NCI-H748 treated with DMSO at 0.1 percent for 48 hours (cell line): ENCODE measurements at places on chromosomes 13 and 19.

GRCh38 chr13:45711951-45712350 lies 9.8 kb downstream of the CBY2 start:
- DNase-seq = no peak

DNA sequence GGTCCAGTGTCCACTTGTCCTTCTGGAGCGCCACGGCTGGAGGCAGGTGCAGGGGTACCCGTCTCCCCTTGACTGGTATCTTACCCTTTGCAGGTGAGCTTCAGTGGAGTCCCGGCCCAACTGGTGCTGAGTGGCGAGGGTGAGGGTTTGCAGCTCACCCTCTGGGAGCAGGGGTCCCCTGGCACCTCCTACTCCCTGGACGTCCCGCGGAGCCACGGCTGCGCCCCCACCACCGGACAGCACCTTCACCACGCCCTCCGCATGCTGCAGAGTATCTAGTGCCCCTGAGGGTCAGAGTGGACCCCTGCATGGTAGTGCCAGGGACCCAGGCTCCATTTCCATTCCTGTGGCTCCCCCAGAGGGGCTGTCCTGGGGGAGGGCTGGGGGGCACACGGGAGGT lies 11.1 kb downstream of the PLK5 start:
- no peak for DNase-seq

- no peak for DNase-seq
Observed at GRCh38 chr19:34824686-34825085, 51.7 kb upstream of the ZNF599 start.

GRCh38 chr19:17784201-17785008 lies 10.5 kb upstream of the B3GNT3 start:
- no peak for DNase-seq

DNA sequence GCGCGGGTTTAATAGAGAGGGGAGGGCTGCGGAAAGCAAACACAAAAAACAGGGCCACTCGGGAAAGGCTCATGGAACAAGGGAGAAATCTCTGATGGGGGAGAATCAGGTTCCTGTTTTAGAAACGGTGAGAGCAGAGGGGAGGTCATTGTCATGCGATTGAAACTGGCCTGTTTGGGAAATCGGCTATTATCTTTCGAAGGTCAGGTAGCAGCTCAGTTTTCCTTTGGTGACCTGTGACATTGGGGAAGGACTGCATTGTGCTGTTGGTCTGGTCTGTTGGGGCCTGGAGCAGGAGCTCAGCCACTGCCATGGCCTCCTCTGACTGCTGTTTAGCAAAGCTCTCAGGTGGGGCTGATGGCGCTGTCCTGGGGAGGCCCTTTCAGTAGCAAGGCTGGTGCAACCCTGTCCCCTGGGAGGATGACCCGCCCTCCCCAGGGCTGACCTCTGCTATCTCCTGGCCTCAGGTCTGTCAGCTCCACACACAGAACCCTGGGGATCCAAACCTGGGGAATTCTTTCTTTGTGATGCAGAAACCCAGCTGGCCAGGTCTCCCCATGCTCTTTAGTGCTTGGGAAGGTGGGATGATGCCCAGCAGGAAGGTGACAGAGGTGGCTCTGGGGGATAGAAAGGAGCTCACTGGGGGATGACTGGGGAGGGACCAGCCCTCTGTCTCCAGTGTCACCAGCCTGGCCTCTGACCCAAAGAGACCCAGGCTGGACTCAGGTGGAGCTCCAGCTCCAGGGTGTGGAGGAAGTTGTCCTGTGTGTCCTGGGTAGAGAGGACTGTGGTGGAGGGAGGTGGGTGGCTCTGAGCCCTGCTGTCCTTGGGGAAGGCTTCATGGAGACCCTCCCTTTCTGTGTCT lies 21.2 kb upstream of the CD177 start:
- DNase-seq = no peak

DNA sequence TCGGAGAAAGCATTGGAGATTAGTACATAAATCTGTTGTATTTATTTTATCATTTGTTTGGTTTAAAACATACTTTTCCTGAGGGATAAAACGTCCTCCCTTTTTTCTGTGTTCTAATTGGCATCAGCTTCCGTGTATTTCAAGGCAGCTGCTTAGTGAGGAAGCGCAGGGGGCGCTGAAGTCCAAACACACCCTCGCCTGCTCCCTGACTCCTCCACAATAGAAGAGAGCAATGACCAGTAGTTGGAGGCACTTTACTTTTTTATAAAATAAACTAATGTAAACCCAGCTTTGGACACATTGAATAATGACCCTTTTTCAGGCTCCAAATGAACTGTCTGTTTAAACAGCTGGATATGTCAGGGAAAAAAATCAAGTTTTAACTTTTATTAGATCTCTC lies 79.9 kb downstream of the RNASEH2B start:
- peak; percentile 63 for DNase-seq

- DNase-seq = no peak
Observed at GRCh38 chr19:11578258-11579142, 1.1 kb upstream of the ACP5 start.

DNA sequence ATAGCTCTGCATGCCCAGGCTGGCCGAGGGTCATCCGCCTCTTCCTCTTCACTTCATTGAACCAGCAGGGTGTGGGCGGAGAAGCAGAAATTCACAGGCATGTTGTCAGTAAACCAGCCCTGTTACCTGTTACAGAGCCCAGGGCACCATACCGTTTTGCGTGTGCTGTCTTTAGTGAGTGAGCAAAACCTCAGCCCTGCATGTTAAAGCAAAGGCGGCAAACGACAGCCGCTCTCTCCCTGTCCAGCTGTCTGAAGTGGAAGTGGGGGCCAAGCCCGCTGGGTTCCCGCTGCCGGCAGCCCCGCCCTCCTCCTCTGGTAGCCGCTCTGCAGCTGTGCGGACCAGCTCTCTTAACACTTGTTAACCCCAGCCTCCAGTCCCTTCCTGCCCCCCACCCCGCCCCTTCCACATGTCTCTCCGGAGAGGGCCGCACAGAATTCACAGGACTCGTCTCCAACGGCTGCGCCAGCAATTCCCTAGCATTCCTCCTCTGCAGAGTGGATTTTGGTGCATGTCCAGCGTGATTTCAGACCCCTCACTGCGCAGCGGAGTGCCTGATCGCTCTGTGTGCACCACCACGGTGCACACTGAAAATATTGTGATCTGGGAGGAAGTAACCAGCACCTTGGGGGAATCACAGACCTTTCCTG lies 12.7 kb downstream of the KLHL26 start:
- no peak for DNase-seq

DNA sequence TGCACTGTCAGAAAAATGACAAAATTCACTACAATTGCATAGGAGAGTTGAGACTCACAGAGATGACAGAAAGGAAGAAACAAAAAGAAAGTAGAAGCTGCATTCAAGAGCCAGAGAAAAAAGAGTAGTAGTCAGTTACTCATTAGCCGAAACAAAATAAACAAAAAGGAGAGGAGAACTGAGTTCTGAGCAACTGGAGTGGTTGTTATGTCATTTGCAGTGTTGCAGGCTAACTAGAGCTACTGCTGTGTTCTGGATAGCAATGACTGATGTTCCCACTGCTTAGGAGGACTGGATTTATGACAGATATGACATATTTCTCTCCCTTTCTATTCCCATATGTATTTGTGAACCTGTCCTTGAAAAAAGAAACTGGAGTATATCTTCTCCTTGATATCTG lies 482.6 kb downstream of the RFC3 start:
- DNase-seq = no peak

GRCh38 chr19:30799865-30800755 lies 427.9 kb downstream of the ZNF536 start:
- DNase-seq = peak; percentile 12

DNA sequence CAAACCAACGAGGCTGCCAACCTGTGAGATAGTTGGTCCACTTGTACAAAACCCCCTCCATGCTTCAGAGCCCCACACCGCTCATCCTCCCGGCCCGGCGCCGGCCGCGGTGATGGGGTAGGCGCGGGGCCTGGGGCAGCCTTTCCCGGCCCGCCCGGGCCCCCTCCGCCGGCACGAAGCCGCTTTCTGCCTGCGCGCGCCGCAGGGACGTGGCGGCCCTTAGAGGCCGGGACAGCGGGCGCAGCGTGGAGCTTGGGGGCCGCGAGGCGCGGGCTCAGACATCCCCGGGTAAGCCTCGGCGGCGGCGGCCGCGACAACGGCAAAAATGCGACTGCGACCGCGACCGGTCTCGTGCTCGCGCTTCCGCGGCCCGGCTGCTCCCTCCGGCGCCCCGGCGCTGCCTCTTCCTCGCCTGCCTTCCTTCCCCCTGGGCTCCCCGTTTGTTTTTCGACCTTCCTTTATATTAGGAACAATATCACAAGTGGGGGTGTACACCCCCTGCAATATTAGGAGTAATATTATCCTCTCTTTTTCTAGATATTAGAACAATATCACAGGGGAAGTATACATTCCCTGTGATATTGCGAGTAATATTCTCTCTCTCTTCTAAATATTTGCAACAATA lies 53.9 kb upstream of the CEACAM21 start:
- no peak for DNase-seq

GRCh38 chr13:51838240-51838846 lies 6.6 kb downstream of the TMEM272 start:
- DNase-seq = no peak

DNA sequence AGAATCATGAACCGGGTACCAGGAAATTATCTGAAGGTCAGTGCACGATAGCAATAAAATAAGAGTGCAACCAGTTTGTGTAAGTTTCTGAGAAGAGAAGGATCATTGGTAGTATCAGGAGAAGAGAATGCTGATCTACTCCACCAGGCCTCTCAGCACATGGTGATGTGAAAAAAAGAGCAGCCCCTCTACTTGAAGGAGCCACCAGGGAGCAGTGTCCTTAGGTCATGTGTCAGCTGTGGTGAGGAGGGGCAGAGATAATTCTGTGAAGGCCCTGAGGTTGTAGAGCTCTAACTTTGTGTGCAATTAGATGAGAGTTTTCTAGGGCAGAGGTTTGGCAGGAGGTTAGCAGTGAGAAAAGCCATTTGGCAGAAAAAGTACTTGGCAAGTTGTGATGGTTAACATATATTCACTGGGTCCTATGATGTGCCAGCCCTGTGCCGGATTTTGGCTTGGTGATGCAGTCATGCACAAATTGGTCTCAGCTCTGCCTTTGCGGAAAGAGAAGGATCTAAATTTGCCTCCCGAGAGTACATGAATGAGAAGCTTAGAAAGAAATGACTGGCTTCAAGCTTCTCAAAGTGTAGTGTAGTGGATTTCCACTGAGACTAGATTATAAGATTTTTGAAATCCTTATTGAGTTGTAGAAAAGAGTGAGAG lies 19.2 kb upstream of the ZC3H13 start:
- no peak for DNase-seq

DNA sequence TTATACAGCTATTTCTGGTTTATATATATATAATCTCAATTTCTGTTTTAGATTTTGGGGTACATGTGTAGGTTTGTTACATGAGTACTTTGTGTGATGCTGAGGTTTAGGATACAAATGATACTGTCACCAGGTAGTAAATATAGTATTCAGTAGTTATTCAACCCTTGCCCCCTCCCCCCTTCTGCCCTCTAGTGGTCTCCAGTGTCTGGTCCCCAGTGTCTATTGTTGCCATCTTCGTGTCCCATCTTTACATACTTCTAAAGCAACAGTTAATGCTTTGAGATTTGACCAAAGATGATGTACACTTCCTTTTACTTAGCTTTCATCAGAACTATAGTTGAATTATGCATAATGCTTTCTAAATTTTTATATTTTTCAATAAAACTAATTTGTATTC lies 1623.4 kb upstream of the PRR20A start:
- DNase-seq = peak; percentile 19

GRCh38 chr19:39080431-39080830 lies 3.7 kb upstream of the ACP7 start:
- no peak for DNase-seq

GRCh38 chr19:10852098-10852800 lies 4.0 kb downstream of the C19orf38 start:
- DNase-seq = no peak

DNA sequence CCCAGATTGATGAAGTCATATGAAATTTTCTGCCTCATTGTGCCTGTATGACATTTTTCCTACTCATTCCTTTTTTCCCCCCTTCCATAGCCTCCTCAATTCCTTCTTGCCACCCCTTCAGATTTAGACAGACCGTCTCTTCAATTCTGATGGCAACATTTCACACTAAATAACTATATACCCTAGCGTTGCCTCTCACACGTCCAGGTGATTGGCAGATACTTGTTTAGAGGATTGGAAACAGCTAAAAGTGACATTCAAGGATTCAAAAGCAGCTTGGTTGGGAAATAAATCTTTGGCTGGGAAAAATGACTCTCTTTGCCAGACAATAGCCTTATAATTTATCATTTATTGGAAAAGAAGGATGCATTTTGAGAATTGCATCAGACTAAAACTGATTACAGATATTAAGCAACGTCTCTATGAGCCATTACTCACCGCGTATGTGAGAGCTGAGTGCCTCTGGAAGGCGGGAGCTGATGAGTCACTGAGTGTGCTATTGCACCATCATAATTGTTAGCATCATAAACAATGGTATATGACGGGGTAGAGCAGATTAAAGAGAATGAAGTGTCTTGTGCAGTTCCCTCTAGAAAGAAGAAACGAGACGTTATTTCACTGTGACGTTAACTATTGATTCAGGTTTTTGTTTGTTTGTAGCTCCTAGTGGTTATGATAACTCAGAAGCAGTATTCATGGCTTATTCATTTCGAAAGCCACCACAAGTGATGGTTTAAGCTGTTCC lies 61.1 kb upstream of the FAM216B start:
- peak; percentile 55 for DNase-seq

DNA sequence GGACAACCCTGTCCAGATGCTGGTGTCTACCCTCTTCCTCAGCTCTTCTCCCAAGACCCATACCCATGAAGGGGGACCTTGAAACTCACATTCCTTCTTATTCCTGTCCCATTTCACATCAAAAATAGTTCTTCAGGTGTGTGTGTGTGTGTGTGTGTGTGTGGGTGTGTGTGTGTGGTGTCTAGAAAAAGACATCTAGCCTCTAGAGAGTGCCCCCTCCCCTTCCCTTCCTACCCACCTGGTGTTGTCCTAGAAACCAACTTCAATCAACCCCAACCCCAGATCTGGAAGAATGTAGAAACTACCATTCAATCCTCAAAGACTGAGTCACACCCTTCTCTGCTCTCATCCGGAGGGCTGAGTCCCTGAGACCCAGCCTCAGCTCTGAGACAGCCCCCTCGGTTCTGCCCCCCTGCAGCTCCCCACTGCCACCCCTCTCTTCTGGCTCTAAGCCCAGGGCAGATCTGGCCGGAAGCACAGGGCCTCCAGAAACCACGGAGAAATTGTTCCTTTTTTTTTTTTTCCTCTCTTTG lies 3.5 kb downstream of the KCNN4 start:
- no peak for DNase-seq

DNA sequence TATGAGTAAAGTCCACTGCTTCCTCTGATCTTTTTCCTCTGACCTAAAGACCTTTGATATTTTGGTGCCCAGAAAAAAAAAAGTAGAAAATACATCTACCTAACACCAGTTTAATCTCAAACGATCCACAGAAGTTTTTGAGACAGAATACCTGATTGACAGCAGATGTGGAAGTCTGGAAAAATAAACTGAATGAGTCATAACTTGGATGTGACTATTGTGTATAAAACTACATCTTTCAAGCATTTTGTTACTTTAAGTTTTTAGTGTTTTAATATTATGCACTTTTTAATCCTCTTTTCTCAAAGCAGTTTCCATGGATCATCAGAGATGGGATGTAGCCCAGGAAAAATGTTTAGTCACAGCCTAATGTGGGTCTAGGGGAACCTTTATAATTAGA lies 216.1 kb downstream of the SLITRK1 start:
- DNase-seq = no peak

GRCh38 chr19:5137571-5138124 lies 168.7 kb downstream of the KDM4B start:
- no peak for DNase-seq

- peak; percentile 23 for DNase-seq
Observed at GRCh38 chr13:98842070-98842469, 89.6 kb upstream of the SLC15A1 start.
